ENCODE measurements at places on chromosomes 12 and 14.
A peak's percentile ranks its signal among the peaks of the same experiment; 100 is the strongest.

GRCh38 chr12:42945927-42946326, 356.4 kb upstream of the PRICKLE1 start:
- no peak for DNase-seq

GRCh38 chr12:26692407-26692806, 140.6 kb downstream of the ITPR2 start:
- DNase-seq: no peak

DNA sequence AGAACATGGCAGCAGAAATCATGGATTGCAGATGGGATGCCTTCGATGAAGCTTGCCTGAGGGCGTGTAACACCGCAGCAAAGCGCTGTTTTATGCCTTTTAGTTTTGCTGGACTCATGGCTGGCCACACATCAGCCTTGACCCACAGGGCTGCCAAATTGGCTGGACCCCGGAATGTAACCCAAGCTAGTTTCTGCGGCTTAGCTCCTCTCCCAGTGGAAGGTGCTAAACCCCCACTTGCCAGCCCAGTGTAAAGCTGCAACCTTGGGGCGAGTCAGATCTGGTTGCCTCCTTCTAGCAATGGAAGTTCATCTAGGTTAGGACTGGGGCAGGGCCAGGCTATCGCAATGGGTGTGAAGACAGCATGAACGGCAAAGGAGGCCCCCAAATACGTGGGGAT, 38.3 kb downstream of the MEG3 start:
- no peak for DNase-seq

GRCh38 chr12:71472441-71472911, 32.9 kb downstream of the LGR5 start:
- peak; percentile 7 for DNase-seq

DNA sequence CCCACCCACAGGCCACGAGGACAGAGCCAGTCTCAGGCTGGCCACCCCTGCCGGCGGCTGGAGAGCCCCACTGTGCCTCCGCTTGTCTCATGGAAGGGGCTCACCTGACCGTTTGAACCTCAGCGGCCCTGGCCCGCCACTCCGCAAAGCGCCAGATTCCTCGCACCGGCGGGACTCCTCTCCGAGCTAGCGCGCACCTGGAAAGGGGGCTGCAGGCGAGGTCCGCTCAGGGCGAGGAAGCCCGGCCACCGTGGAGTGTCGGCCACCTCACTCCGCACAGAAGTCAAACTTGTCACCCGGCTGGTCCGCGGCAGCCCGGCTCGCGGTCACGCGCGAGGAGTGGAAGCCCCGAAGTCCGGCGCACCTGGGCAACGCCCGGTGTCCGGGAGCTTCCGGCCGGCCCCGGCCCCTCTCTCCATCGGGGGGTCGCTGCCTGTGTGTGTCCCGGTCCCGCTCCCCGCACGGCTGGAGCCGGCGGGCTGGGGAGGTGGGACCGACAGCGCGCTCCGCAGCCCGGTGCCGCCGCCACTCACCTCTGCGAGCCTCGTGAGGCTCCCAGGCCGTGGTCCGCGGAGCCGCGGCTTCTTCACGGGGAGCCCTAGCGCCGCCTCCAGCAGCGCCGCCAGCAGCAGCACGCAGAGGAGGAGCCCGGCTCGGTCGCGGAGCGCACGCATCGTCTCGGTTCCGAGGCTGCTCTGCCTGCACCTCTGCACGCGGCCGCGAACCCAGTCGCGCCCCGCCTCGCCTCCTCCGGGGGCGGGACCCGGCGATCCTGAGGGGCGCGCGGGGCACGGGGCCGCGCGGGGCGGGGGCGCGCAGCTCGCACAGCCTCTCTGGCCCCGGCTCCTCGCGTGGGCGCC, at the start of gene ISM2:
ISM2 (minus strand) TSS at position 697 of the 860 bp plus-strand sequence; CDS start at position 674, 23 bp downstream.
- peak; percentile 84 for DNase-seq

GRCh38 chr14:36506732-36507614, 13.1 kb downstream of the NKX2-1 start:
- DNase-seq: peak; percentile 3

GRCh38 chr12:107362960-107363359, 269.6 kb upstream of the CRY1 start:
- DNase-seq: no peak

- peak; percentile 75 for DNase-seq
Observed at GRCh38 chr14:55556929-55557623, 22.9 kb upstream of the KTN1 start.

DNA sequence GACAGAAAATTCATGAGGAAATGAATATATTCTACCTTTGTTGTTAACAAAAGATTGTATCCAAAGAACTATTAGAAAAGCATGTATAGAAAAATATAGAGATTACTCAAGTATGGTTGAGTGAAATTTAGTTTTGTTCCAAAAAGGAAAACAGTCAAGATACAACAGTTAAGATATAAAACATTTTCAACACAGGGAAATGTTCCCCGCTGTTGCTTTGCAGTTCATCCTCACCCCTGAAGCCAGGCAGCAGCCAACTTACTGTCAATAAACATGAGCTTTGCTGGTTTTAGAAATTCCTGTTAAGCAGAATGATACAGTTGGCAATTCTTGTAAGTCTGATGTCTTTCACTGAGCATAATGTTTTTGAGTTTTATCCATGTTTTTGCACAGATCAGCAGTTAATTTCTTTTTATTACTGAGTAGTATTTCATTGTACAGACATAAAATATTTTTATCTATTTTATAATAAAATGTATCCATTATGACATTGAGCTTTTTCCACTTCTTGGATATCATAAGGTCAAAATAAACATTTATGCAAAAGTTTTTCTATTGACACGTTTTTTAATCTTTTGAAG, 1.2 kb upstream of the CLEC2B start:
- no peak for DNase-seq

GRCh38 chr12:68287106-68287505, 33.7 kb upstream of the IL22 start:
- no peak for DNase-seq

- DNase-seq: no peak
Observed at GRCh38 chr14:87940894-87941293, 52.1 kb downstream of the GALC start.

- DNase-seq: no peak
Observed at GRCh38 chr12:131774576-131775391, 53.4 kb upstream of the MMP17 start.

DNA sequence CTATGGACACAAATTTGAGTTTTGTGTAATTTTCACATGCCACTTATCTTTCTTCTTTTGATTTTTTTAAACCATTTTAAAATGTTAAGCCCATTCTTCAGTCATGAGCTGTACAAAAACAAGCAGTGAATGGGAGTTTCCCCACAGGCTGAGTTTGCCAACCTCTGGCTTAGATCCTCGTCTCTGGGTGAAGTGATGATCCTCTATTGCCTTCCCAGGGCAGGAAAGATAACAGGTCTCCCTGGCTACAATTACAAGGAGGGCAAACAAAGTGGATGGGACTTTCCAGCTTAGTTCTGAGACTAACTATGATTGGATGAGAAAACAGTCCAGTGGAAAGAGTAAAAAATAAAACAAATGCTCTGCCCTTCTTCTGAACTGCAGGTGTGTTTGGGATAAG, 203.7 kb downstream of the SPTSSA start:
- no peak for DNase-seq

DNA sequence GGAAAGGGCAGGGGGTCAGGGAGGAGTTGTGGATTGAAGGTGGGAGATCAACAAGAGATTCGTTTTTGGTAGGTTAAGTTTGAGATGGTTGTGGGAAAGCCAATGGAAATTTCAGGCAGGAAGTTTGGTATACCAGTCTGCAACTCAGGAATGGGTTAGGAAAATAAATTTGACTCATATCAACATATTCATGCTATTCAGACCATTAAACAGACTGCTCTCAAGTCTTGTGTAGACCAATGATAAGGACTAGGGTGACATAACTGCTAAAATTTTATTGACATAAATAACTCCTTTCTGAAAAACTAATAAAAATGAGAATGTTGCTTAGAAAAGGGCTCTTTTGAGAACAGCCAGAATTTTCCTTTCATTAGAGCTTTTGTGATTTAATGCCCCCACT, 60.0 kb downstream of the PLEKHA5 start:
- no peak for DNase-seq

DNA sequence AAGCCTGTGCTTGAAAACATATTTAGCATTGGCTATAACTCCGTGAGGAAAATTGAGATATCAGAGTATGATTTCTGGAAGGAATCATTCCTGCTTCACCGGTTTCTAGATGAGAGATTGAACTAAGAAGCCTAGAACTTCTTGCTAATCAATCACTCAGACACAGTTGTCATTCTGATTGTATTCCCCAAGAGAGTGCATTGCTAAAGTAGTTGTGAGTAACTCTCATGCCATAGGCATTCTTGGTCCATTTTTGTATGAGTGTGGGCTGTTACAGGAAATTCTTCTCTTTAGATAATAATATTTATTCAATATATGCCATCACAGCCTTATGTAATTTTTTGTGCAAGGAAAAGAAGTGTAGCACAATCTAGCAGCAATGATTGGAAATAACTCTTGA, 893.3 kb upstream of the MDGA2 start:
- DNase-seq: no peak

GRCh38 chr12:19206493-19207077, 77.1 kb downstream of the PLEKHA5 start:
- DNase-seq: no peak

- DNase-seq: no peak
Observed at GRCh38 chr14:49972131-49972671, 79.3 kb downstream of the ARF6 start.

GRCh38 chr14:88902850-88903249, 78.4 kb downstream of the TTC8 start:
- DNase-seq: no peak

DNA sequence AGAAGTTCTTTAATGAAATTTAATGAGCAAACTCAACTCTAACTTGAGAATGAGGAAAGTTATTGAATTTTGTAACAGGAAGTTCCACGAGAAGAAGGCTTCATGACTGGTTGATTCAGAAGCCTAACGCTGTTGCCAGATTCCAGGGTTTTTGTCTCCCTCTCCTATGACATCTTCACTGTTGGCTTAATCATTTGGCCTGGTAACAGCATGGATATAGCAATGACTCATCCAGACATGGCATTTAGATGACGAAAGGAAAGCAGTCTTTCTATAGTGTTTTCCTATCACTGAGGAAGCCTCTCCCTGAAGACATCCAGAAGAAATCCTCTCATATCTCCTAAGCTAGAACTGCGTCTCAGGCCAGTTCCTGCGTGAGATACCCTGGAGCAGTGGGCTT, 9.4 kb upstream of the KCNA1 start:
- peak; percentile 46 for DNase-seq

GRCh38 chr14:90440021-90440451, 43.2 kb downstream of the CALM1 start:
- no peak for DNase-seq

DNA sequence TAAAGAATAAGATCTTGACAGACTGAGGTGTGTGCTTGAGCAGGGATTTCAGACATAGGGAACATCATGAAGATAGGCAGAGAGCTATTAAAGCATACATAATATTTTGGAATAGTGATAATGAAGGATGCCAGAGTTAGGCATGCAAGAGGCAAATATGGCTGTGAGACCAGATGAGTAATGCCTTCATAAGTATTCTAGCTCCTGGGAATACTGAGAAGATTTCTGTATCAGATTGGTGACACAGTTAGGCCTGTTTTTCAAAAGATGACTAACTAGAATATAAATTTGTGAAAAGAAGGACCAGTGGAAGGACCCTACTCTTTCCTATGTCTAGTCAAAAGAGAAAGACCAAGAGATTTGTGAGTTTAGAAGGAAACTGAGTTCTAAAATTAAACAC, 108.8 kb downstream of the TXNDC16 start:
- DNase-seq: no peak

DNA sequence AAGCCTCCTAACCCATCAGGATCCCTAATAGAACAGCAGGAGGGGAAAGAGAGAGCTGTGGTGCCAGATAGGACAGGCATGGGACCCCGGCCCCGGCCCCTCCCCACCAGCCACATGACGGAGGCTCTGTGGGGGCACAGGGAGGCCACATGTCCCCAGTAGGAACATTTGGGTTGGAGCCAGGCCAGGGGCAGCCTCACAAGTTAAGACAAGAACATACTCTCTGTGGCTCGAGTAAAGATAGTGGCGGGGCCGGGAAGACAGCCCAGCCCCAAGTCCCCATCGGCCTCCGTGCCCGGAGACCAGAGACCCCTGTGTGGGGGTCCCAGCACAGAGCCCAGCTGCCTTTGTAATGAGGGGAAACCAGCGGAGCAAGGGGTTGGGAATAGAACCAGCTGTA, 78.6 kb upstream of the GALNT9 start:
- DNase-seq: no peak

- DNase-seq: no peak
Observed at GRCh38 chr12:2960996-2961616, 1.9 kb downstream of the TEAD4 start.

DNA sequence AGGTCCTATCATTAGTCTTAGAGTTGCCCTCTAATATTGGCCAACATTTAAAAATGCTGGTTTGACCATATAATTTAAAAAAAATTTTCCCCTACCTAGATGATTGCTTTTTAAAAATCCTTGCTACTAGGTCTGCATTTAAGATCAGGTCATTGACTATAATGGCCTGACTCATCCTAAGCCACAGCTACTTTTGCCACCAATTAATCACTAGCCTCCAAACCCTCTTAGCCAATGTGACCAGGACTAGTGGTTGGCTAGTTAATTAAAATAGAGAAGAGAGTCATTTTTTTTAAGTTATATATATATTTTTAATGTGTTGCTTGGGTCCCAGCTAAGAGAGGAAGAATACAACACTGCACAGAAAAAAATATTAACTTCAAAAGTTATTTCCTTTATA, 57.5 kb downstream of the SOS2 start:
- DNase-seq: no peak

- DNase-seq: no peak
Observed at GRCh38 chr12:111426344-111427185, 20.8 kb downstream of the SH2B3 start.

DNA sequence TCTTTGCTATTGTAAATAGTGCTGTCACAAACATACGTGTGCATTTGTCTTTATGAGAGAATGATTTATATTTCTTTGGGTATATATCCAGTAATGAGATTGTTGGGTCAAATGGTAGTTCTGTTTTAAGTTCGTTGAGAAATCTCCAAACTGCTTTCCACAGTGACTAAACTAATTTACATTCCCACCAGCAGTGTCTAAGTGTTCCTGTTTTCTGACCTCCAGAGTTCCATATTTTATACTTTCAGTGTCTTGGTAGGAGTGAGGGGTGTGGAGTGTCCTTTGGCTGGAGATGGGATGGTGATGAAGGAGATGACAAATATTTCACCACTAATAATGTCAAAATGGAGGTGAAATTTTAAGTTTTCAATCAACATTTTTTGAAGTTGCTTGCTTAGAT, 86.4 kb downstream of the DACT1 start:
- DNase-seq: no peak

Data from AG08396 (cell line).